Ovary (tissue), 10 donors: ENCODE measurements at places on chromosomes 13 and 19. TPM values are rescaled to one million over a fixed set of nuclear protein-coding genes. Genes with fewer than 3 reads are reported as not detected.
A peak's percentile ranks its signal among the peaks of the same experiment; 100 is the strongest.

GRCh38 chr19:41426952-41427646, at the start of gene B3GNT8:
Gene B3GNT8 (minus strand): TSS chr19:41427374. CDS start chr19:41426778, 596 bp downstream.
- H3K36me3 ChIP-seq: no peaks in the 10 kb centered on the region
- H3K4me3 ChIP-seq: peak within 1 kb of the TSS; percentile 54
- peak within 1 kb of the TSS; percentile 68 for H3K27ac ChIP-seq
- no peaks in the 10 kb centered on the region for H3K27me3 ChIP-seq

DNA sequence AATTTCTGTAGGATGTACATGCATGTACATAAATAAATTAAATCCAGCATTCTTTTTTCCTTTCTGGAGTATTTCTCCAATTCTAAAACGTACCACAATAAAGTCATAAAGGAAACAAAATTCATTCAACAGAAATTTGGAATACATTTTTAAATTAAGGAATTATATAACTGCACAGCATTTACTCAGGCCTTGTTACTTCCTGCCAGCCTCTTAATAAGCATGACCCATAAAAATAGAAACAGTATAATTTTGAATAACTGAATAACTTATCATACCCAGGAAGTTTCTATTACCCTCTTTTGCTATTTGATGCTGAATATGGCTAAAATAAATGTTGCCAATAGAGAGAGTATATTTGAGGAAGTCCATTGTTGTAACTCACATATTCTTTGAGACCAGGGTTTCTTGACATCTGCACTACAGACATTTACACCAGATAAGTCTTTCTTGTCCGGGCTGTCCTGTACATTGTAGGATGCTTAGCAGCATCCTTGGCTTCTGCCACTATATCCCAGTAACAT, 178.2 kb downstream of the KLF12 start:
- no peaks in the 10 kb centered on the region for H3K36me3 ChIP-seq
- no peak overlapping the region for H3K27ac ChIP-seq
- DNase-seq: no peak
- no peak overlapping the region for H3K4me3 ChIP-seq
- no peaks in the 10 kb centered on the region for H3K27me3 ChIP-seq
- H3K4me1 ChIP-seq: no peaks in the 10 kb centered on the region

GRCh38 chr13:61960981-61961380, 545.3 kb upstream of the PCDH20 start:
- no peak for DNase-seq
- no peak overlapping the region for H3K4me3 ChIP-seq
- H3K36me3 ChIP-seq: no peaks in the 10 kb centered on the region
- H3K4me1 ChIP-seq: no peaks in the 10 kb centered on the region

GRCh38 chr19:460877-461720, at the start of gene SHC2:
Gene SHC2 (minus strand): TSS chr19:461033. CDS start chr19:460996, 37 bp downstream.
- H3K4me1 ChIP-seq: no peaks in the 10 kb centered on the region
- no peak within 1 kb of the TSS for H3K27ac ChIP-seq
- H3K4me3 ChIP-seq: peak within 1 kb of the TSS; percentile 67
- H3K27me3 ChIP-seq: no peaks in the 10 kb centered on the region

DNA sequence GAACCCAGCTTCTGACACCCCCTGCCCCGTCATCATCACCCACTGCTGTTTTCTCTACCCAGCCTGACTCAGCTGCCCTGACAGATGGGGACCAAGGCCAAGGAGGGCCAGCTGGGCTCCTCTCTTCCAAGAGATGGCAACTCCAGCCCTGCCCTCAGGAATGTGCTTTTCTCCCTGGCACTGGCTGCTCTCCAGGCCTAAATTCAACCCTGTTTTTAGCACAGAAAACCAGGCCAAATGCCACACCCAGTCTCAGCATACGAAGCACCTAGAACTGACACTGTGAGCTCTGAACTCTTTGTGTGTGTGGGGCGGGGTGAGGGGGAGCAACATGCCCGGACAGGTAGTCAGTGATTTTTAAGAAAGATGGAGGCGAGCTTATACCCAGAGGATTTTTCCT, 23.4 kb upstream of the IGFL1 start:
- no peak overlapping the region for H3K27ac ChIP-seq
- DNase-seq: no peak
- H3K27me3 ChIP-seq: no peaks in the 10 kb centered on the region
- no peaks in the 10 kb centered on the region for H3K4me1 ChIP-seq

DNA sequence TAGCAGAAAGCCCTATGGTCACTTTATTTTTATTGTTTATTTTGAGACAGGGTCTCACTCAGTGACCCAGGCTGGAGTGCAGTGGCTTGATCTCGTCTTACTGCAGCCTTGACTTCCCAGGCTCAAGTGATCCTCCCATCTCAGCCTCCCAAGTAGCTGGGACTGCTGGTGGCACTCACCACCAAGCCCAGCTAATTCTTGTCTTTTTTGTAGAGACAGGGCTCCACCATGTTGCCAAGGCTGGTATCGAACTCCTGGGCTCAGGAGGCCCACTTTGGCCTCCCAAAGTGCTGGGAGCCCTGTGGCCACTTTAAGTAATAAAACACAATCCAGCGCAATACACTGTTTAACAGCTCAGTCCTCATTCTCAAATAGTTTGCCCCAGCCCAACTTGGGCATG, 69.3 kb downstream of the NUFIP1 start:
- no peak overlapping the region for H3K4me3 ChIP-seq
- peaks cover 8% of the 10 kb centered on the region for H3K4me1 ChIP-seq
- no peaks in the 10 kb centered on the region for H3K27me3 ChIP-seq
- no peaks in the 10 kb centered on the region for H3K36me3 ChIP-seq
- DNase-seq: no peak

DNA sequence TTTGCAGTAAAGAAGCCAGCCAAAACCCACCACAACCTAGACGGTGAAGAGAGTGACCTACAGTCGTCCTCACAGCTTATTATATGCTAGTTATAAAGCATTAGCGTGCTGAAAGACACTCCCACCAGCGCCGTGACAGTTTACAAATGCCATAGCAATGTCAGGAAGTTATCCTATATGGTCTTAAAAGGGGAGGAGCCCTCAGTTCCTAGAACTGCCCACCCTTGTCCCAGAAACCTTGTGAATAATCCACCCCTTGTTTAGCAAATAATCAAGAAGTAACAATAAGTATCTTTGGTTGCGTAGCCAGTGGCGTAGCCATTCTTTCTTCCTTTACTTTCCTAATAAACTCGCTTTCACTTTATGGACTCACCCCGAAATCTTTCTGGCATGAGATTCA, 227.9 kb upstream of the ARGLU1 start:
- H3K36me3 ChIP-seq: no peaks in the 10 kb centered on the region
- no peak overlapping the region for H3K27ac ChIP-seq
- H3K4me1 ChIP-seq: no peaks in the 10 kb centered on the region
- H3K4me3 ChIP-seq: no peak overlapping the region
- no peak for DNase-seq

GAPDHS gene
- total RNA-seq: not detected

KMT5C gene
- total RNA-seq: 16.6 TPM

KLHL26 gene
- 15.7 TPM for total RNA-seq

TMIGD2 gene
- total RNA-seq: not detected

DACT3 gene
- 22.4 TPM for total RNA-seq
